Effector memory CD4-positive, alpha-beta T cell (primary cell): ENCODE measurements at places on chromosomes 5 and 9.

DNA sequence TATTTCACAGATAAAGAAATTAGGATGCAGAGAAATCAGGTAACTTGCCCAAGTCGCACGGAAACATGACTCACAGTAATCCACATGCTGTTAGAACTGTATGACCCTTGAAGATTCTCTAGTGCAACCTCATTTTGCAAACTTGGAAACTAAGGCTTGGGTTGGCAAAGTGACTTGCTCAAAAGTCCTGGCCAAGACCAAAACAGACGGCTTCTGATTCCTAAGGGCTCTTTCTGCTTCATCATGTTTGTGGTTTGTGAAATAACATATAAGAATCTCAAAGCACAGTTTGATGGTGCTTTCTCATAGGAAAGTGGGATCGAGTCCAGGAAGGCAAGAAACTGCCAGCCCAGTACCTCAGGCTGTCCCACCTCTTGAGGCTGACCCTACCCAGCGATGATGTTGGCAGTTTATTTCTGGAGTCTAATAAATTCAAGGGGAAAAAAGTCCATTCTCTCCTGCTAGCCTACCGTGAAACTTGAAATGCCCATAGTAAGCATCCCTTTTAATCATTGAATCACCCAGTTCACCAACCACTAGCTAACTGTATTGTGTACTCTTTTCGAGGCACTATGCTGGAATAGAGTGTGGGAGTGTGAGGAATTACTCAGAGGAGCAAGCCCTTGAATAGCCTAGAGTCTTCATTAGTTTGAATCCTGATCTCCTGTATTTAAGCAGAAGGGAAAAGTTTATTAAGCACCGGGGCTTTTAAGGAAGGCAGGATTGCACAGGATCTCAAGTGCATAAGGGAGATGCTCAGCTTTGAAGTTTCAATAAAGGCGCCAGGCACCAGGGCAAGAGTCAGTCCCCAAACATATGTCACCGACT lies 14.1 kb downstream of the CAPSL start:
- no peaks in the 10 kb centered on the region for H3K27me3 ChIP-seq
- H3K4me1 ChIP-seq, result peaks cover 15% of the 10 kb centered on the region
- no peak overlapping the region for H3K4me3 ChIP-seq
- no peaks in the 10 kb centered on the region for H3K36me3 ChIP-seq

DNA sequence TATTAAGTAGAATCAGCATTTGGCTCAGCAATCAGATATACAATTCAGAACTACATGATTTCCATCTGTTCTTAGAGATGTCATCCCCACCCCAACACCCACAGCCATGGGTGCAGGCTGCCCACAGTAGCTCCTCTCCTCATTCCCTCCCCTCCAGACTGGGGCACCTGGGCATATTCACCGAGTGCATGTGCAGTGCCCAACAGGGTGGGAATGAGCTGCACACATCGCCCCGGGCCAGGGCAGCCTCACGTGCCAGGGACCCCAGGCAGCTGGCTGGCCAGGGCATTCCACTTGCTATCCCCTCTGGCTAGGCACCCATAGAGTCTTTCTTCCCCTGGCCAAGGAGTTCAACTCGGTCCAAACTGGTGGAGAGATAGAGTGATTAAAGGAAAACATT lies 461.9 kb upstream of the NUDT12 start:
- DNase-seq, result no peak
- H3K4me3 ChIP-seq, result no peak overlapping the region
- H3K27ac ChIP-seq, result no peak overlapping the region
- H3K36me3 ChIP-seq, result no peaks in the 10 kb centered on the region
- no peaks in the 10 kb centered on the region for H3K4me1 ChIP-seq

- DNase-seq, result no peak
- no peak overlapping the region for H3K27ac ChIP-seq
- H3K4me1 ChIP-seq, result no peaks in the 10 kb centered on the region
- no peak overlapping the region for H3K4me3 ChIP-seq
- H3K27me3 ChIP-seq, result no peaks in the 10 kb centered on the region
Observed at GRCh38 chr5:170562166-170562874, 58.5 kb downstream of the KCNIP1 start.

GRCh38 chr9:7387840-7388239 lies 411.7 kb downstream of the DMAC1 start:
- H3K36me3 ChIP-seq, result no peaks in the 10 kb centered on the region
- no peak overlapping the region for H3K4me3 ChIP-seq
- no peaks in the 10 kb centered on the region for H3K4me1 ChIP-seq
- no peak for DNase-seq
- no peaks in the 10 kb centered on the region for H3K27me3 ChIP-seq

- H3K4me1 ChIP-seq, result peaks cover 4% of the 10 kb centered on the region
- no peak overlapping the region for H3K4me3 ChIP-seq
- no peaks in the 10 kb centered on the region for H3K36me3 ChIP-seq
- H3K27ac ChIP-seq, result no peak overlapping the region
- no peaks in the 10 kb centered on the region for H3K27me3 ChIP-seq
Observed at GRCh38 chr9:92147030-92147851, 32.0 kb upstream of the SPTLC1 start.

- no peak overlapping the region for H3K27ac ChIP-seq
- DNase-seq, result no peak
- no peaks in the 10 kb centered on the region for H3K27me3 ChIP-seq
- no peaks in the 10 kb centered on the region for H3K36me3 ChIP-seq
Observed at GRCh38 chr5:40412771-40413170, 266.9 kb upstream of the PTGER4 start.
